Amniotic stem cell (primary cell): ENCODE measurements at places on chromosomes 2 and 18.

DNA sequence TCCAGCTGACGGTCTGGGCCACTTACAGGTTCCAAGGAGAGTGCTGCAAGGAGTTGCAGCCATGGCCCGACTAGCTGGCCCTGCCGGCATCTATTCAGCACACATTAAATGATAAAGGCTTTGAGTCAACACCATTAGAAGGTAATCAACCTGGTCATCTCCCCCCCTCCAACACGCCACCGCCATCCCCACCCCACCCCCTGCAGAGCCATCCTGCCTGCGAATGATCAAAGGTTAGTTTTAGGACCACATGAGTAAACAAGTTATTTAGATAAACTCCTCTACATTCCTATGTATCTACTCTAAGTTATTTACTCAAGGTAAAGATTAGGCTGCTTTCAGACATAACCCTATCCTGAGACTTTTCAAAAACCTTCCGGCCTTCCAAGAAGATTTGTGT lies 349.3 kb upstream of the SLC39A10 start:
- DNase-seq = no peak

DNA sequence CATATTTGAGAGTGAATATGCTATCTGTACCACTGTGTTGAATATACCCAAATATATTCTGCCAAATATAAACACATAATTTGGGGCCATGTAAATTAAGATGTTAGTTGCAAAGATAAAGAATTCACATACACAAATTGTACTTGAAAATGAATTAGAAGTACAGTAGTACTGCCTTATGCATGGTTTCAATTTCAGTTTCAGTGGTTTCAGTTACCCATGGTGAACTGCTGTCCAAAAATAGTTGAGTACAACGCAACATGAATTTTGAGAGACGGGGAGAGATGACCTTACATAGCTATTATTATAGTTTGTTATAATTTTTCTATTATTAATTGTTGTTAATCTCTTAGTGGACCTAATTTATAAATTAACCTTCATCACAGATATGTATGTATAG lies 1313.0 kb upstream of the FAM98A start:
- no peak for DNase-seq

DNA sequence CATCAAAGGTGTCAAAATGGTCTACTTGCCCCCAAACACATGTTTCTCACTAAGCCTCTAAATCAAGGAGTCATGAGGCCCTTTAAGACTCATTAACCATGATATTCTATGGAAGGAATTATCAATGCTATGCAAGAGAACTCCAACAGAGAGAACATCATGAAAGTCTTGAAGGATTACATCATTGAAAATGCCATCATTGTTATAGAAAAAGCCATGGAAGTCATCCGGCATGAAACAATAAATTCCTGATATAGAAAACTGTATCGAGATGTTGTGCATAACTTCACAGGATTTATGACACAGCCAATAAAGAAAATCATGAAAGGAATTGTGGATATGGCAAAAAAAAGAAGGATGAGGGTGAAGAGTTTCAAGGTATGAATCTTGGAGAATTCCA lies 1363.6 kb upstream of the CDH2 start:
- no peak for DNase-seq

GRCh38 chr2:202577250-202578183 lies 57.3 kb upstream of the FAM117B start:
- DNase-seq = no peak

- DNase-seq = no peak
Observed at GRCh38 chr2:179726461-179727180, 134.8 kb downstream of the ZNF385B start.

DNA sequence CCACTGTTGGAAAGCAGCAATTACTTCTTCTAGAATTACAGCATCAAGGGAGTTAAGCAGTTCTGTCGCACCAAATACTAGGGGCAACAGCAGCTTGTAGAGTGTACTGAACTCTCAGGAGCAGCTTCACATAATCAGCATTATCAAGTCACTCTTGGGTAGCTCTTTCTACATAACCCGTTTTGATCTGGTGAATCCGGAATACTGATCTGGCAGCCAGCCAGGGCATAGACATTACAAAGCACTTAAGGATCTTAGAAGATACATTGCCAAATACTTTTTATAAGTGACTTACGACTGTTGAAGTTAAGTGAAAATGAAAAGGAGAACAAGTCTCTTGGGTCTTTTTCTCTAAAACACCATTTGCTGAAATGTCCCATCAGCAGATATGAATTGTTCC lies 73.2 kb upstream of the NETO1 start:
- no peak for DNase-seq

DNA sequence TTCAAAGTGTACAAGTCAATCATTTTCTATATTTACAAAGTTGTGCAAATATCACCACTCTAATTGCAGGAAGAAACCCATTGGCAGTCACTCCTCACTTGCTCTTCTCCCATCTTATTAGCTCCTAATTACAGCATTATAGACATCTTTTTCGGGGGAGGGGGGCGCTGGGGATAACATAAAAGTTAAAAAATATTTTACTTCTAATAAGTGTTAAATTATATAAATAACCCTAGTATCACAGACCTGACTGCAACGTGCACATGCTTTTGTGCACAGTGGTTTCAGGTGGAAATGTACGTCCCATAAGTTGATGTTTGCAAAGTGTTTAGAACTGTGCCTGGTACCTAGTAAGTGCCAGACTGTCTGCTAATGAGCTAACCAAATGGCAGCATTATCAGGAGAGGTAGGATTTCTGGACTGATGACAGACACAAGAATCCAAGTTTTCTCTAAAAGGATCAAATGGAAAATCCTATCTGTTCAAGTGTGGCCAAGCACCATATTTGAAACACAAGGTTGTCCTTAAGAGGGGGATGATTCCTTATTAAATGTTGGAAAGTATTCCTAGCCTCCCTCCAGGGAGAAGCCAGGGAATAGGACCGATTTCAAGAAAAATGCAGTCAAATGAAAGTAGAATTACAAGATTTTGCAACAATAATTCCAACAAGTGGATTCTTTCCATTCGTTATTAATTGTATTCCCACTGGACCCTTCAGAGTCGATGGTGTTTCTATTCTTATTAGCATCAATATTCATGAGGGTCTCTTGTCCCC lies 70.0 kb downstream of the ACKR3 start:
- DNase-seq = no peak

GRCh38 chr2:230418341-230419016 lies 2.5 kb downstream of the SP100 start:
- DNase-seq = no peak

DNA sequence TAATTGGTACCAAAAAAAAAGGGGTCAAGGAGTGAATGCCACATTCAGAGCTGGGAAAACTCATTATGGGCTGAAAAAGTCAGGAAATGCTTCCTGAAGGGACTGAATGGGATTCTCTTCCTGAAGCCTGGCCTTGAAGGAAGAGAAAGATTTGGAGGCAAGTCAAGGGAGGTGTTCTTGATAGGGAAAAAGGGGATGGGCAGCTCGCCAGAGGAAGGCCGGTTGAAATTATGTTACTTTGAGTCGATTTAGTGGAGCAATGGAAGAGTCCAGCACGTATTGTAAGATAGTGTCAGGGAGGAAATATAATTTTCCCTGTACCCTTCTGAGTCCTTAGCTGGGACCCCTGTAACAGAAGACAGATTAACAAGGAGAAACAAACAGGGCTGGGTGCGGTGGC lies 115.3 kb upstream of the STPG4 start:
- no peak for DNase-seq

GRCh38 chr2:190053426-190053825 lies 9.1 kb downstream of the MSTN start:
- DNase-seq = no peak

DNA sequence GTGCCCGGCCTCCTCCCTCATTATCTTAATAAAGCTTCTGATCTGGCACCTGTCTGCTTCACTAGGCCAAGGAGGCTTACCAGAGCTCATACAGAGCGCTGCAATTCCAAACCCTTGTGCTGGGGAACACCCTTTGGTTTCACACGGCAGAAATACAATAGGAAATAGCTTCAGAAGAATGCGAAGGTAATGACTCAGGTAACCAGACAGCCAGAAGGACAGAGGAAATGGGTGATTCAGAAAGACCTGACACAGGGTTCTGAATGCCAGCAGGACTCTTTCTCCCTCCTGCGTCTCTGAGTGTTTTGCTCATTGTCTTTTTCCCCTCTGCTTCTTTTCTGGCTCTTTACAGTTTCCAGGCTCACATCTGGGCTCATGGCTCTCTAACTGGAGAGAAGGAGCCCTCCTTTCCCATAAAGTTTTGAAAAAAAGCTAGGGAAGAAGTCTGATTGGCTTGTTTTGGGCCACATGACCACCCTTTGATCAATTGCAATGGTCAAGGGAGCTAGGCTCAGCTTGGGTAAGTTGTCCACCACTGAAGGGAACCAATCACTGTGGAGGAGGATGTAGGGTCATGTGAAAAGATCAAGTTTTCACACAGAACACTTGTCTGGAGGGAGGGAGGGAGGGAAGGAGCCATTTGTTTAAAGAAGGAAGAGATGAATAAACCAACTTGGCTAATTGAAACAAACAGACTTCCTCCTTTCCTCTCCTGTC lies 90.5 kb upstream of the UPP2 start:
- no peak for DNase-seq

DNA sequence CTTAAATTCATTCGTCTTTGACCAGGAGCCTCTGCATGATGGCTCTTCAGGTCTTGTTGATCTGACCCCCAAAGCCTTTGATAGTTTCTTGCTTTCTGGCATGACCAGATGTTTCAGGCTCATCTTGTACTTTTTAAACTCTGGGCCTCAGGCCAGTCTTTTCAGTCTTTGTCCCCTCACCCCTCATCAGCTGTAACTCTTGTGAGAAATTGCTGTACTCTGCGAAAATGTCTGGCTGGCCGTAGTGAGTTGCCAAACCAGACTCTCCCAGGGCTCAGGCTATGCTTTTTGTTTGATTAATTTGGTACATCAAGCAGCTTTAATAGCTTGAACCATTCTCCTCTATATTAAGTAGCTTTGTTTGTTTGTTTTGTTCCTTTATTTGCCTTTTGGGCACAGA lies 75.9 kb downstream of the BABAM2 start:
- DNase-seq = no peak

DNA sequence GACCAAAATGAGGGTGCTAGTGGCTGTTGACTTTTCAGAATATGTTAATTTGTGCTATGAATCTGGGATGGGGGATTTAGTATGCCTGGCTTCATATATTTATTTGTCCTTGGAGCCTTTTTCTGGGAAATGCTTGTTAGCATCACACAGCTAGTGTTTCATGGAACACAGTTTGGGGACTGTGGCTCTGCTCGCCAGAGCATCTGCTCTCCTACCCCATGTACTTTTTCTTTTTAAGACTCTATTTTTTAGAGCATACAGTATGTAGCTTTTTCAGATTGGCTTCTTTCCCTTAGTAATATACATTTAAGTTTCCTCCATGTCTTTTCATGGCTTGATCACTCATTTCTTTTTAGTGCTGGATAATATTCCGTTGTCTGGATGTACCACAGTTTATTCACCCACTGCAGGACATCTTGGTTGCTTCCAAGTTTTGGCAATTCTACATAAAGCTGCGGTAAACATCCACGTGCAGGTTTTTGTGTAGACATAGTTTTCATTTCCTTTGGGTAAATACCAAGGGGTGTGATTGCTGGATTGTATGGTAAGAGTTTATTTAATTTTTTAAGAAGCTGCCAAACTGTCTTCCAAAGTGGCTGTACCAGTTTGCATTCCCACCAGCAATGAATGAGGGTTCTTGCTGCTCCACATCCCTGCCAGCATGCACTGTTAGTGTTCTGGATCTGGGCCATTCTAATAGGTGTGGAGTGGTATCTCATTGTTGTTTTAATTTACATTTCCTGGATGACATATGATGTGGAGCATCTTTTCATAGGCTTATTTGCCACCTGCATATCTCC lies 44.1 kb downstream of the EFR3B start:
- no peak for DNase-seq

- DNase-seq = no peak
Observed at GRCh38 chr2:28528206-28528605, 32.3 kb downstream of the PLB1 start.

- no peak for DNase-seq
Observed at GRCh38 chr18:42706029-42706608, 409.4 kb downstream of the RIT2 start.

DNA sequence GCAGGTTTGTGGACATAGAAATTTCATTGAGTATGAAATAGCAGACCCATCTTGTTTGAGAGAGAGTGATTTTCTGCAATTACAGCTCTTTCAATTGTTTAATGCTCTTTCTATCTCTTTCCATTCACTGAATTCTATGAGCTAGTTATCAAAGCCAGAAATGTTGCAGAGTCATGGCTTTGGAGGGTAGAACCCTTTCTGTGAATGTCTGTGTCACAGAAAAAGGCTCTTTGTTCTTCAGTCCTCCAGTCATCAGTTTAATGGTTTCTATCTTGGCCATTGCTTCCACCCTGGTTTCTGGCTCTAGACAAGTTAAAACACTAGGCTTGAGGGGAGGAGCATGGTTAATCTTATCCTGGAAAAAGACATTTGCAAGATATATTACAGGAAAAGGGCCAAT lies 655.0 kb downstream of the STK39 start:
- no peak for DNase-seq
